ENCODE measurements at places on chromosomes 4 and X.

DNA sequence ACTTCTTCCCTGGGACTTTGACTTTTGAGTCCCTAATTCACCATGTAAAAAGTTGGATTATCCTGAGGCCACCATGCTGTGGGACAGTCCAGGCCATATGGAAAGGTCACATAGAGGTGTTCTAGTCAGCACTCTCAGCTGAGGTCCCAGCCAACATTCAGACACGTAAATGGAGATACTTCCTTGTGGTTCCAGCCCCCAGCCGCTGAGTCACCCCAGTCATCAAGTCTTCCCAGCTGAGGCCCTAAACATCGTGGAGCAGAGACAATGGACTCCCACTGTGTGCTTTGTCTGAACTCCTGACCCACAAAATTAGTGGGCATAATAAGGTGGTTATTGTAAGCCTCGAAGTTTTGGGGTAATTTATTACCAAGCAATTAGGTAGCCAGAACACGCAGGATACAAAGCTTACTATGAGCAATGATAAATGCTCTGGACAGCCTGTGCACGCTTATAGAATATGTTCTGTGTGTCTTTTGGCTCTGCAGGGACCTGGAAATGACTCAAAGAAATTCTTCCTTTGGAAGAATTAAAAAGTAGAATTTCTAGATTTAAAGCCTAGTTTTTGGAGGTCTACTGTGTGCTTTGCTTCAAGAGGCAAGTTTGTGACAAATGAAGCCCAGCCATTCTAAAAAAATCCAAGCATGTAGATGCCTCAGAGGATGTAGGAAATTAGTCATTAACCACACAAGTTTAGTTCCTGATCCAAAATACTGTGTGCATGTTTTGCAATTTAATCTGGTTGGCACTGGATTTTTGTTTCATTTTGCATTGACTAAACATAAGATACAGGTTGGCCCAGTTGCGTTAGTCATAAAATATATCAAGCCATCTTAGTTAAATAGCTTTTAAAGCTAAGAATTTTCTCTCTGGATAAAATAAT lies 33.2 kb upstream of the SLC9A7 start:
- DNase-seq = no peak

- no peak for DNase-seq
Observed at GRCh38 chrX:776529-777230, 146.1 kb downstream of the SHOX start.

- no peak for DNase-seq
Observed at GRCh38 chrX:154399527-154400368, 1.6 kb downstream of the RPL10 start.

- DNase-seq = peak; percentile 66
Observed at GRCh38 chr4:84968925-84969324, 2.4 kb upstream of the WDFY3 start.

DNA sequence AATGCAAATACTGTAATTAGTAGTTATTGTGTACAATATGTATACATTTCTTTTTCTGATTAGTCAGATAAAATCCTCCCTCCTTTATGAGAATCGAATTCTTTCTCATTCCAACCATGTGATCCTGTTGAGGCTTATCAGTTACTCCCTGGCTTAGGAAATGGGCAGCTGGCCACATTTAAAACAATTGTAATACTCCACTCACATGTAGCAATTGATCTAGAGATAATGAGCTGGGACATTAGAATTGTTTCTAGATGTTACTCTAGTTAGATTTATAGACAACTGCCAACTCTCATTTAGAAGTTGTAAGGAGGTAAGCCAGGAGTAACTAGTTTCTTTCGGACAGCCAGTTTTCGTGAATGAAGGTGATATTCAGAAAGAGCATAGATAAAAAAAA lies 859.3 kb upstream of the AADAT start:
- no peak for DNase-seq

- DNase-seq = no peak
Observed at GRCh38 chrX:132622130-132622529, 133.3 kb upstream of the MBNL3 start.

Data from NCI-H2171 (cell line).